ENCODE measurements at places on chromosomes 13 and 19.

GRCh38 chr13:45933203-45933908 lies 81.8 kb upstream of the SIAH3 start:
- DNase-seq = no peak

GRCh38 chr19:45676851-45677263 lies 8.8 kb downstream of the GIPR start:
- no peak for DNase-seq

- peak; percentile 25 for DNase-seq
These were observed 802.2 kb upstream of the MIR17HG start for GRCh38 chr13:90545070-90545840.

GRCh38 chr19:2043251-2043641 lies 7.8 kb downstream of the MKNK2 start:
- DNase-seq = no peak

DNA sequence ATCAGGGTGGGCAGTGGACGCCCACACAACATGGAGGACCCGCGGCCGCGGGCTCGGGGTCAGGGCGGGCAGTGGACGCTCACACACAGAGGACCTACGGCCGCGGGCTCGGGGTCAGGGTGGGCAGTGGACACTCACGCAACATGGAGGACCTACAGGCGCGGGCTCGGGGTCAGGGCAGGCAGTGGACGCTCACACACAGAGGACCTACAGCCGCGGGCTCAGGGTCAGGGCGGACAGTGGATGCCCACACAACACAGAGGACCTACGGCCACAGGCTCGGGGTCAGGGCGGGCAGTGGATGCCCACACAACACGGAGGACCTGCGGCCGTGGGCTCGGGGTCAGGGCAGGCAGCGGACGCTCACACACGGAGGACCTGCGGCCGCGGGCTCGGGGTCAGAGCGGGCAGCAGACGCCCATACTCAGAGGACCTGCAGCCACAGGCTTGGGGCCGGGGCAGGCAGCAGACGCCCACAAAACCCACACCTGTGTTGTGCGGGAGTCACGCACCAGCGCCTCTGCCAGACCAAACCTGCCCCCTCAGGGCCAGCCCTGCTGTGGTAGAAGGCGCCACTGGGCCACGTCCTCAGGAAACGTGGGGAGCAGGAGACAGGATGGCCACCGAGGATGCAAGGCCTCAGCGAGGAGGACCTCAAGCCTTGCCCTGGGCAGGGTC lies 27.6 kb upstream of the C13orf46 start:
- DNase-seq = no peak

All from RKO (cell line).